ENCODE measurements at places on chromosomes 7 and 10.

DNA sequence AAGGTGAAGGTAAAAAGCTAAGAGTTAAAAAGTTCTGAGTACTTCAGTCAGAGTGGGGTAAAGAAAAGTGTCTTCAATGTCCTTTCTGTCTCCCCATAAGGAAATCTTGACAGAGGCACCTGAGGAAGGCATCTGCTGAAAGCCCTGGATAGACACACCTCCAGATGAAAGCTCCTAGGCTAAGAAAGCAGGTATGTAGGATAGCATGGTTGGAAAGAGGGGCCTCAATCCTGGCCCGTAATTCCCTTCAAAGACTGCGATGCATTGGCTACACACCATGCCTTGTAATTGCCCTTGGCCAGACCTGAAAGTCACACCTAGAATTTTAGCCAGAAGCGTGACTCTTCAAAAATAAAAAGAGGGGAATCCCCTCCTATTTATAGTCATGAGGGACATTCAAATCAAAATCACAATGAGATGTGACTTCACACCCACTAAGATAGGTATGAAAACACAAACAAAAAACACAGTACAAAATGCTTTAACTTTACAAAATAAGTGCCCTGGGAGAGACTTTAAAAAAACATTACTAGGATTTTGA lies 809.7 kb downstream of the IPMK start:
- DNase-seq, result no peak

DNA sequence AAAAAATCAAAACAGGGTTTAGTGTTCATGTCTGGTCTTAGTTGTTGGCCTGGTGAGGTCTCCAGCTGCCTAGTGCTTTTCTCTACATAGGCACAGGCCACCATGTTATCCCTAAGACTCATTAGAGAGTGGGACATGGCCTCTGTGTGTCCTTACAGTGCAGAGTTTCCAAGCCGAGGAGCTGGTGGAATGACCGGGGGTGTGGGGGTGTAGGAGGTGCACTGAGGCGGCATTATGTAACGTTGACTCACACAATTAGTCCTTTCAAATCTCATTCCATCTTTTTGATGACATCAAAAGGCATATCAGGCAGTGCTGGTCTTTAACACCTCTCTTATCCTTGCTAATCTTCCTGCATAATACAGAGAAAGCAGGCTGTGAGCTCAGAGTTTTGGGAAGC lies 71.3 kb downstream of the MTPN start:
- DNase-seq, result no peak

DNA sequence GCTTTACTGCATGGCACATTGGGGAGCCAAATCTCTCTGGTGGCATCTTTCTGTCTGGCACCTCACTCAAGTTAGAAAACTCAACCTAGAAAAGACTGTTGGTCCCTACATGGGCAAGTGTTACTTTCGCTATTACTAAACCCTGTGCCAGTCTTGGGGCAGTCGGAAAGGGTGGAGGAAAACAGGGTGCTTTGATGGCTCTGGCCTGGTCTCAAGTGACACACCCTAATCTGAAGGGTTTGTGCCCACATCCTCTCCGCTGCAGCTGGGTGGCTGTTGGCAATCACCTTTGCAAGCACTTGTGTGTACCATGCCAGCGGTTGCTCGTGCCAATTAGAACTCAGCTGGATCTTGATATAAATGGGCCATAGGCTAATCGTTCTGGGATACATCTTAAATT lies 159.8 kb upstream of the ITGB1 start:
- DNase-seq, result no peak

DNA sequence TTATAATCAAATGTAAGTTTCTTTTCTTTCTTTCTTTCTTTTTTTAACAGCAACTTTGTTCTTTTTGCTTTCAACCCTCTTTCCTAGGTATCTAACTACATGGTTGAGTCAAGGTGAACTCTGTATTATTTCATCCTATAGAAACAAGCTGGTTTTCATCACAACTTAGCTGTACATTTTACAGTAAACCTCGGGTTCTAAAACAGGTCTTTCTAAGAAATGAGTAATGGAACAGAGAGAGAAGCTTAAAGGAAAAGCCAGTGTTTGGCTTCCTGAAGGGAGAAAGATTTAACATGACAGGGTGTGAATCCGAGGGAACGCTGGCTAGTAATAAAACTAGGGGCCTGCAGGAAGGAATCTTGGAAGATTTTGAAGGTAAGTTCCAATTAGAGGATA lies 143.4 kb upstream of the ITGB1 start:
- DNase-seq, result no peak

GRCh38 chr10:31134311-31134952 lies 102.8 kb upstream of the ZNF438 start:
- DNase-seq, result no peak

DNA sequence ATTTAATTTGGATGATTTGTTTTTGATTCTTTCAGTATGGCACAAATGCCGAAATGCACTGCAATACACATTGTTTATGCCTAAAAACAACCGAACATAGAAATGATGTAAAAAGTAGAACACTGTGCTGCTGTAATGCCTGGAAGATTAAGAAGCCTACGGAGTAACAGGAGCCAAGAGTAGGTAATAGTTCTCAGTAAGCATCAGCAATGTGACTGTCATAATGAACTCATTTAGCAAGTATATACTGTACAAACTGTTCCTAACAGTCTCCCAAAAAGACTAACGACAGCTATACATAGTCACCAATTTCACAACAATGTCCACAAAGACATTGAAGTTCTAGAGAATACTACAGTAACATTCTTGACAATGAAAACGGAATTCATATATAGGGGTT lies 19.0 kb upstream of the LAMB4 start:
- no peak for DNase-seq

DNA sequence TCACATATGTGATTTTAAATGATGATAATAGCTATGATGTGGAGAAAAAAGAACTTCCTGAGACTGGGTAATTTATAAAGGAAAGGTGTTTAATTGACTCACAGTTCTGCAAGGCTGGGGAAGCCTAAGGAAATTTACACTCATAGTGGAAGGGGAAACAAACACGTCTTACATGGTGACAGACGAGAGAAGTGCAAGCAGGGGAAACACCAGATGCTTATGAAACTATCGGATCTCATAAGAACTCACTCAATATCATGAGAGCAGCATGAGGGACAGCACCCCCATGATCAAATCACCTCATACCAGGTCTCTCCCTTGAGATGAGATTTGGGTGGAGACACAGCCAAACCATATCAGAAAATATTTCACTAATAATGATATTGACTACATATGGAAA lies 4.1 kb upstream of the LIPN start:
- no peak for DNase-seq

DNA sequence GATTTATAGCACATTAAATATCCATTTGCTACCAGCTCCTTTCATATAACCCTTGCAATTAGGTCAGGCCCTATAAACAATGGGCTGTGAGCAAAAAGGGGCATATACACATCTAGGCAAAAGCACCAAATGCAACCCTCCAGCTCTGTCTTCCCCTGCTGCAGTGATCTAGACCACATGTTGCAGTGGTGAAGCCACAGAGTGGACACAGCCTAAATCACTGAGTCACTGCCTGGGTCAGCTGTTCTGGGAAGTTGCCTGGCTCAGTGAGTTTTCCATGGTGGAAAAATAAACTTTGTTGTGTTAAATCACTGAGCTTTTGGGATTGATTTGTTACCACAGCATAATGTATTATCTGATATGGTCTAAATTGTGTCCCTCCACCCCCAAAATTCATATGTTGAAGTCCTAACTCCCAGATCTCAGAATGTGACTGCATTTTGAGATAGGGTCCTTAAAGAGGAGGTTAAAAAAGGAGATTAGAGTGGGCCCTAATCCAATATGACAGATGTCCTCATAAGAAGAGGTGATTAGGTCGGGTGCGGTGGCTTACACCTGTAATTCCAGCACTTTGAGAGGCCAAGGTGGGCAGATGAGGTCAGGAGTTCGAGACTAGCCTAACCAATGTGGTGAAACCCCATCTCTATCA lies 70.4 kb downstream of the ZFAND4 start:
- DNase-seq, result no peak

GRCh38 chr7:32164341-32164996 lies 94.3 kb upstream of the PDE1C start:
- DNase-seq, result no peak

DNA sequence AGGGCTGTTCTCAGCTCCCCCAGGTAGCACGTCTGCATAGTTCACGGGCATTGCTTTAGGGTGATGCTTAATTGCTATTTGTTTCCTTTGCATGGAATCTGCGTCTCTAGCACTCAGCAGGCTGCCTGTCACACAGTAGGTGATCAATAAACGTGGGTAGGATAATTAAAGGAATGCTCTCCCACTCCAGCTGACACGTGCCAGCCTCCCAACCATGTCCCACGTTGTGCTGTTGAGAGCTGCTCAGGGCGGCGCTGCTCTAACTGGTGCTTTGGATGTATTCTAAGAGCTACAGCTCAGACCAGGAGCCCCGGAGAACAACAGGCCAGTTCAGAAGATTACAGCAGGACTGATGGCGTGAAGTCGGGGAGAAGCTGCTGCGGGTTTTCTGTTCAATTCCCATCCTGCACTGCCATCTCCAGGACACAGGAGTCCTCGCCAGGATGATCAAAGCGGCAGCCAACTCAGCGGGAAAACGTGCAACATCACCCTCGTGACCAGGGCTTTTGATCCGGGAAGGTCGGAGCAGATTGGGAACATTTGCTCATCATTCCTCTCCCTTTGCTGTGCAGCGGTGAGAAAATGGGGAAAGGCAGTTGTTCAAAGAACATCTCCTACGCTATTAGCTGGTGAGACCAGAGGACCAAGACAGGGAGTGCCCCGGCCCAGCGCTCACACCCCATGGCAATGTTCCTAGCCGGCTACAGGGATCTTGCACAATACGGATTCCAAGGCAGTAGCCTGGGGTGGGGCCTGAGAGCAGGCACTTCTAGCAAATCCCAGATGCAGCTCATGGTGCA lies 50.5 kb upstream of the FOXK1 start:
- DNase-seq, result no peak

- no peak for DNase-seq
These were observed 118.5 kb downstream of the NKX6-2 start for GRCh38 chr10:132667342-132668047.

DNA sequence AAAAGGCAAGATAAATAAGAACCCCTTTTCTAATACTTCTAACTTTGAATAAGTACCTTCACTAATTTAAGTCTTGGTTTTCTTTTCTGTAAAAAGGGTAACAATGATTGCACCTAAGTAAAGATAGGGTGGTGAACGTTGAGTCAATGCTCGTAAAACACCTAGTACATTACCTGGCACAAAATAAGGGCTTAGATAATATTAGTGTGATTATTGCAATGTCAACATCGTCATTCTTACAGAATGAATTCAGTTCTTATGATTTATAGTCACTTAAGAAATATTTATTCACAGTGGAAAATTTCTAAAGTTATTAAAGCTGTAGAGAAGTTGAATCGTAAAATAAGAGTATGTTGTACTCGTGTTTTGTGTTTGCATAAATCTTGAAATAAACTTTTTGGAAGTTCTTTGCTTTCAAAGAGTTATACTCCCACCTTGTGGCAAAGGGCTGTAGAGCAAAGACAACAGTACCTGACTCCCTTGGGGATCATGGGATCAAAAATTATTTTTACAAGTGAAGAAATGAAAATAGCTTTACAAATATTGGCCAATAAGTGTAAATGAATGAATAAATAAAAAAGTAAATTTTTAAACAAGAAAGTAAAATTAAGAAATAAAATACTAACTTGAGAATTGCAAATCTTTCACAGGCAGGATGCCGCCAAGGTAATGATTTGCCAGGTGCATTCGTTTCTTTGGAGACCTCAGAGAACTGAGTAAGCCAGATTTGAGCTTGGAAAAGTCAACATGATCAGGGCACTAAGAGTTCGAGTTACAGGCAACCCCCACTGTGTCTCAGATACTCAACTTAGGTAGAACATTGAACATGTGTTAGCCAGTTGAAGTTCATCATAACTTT lies 285.8 kb upstream of the CACNA2D1 start:
- no peak for DNase-seq

GRCh38 chr7:130844811-130845580 lies 111.0 kb upstream of the KLF14 start:
- no peak for DNase-seq

DNA sequence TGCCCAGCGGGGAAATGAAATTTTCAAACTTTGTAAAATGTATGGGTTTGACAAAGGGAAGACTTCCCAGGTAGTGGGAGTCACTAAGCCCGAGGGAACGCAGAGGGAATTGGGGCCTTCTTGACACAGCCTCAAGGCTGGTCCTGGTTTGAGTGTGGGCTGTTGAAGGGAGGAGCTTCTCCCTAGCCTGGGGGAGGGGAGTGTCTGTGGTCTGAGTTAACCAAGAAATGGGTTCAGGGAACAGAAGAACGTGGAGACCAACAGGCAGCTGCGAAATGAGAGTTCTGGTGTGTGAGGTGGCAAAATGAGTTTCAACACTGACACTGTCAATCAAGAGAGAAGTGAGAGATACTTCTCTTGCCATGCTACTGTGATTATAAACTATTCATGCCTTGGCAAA lies 32.7 kb upstream of the BAMBI start:
- no peak for DNase-seq

DNA sequence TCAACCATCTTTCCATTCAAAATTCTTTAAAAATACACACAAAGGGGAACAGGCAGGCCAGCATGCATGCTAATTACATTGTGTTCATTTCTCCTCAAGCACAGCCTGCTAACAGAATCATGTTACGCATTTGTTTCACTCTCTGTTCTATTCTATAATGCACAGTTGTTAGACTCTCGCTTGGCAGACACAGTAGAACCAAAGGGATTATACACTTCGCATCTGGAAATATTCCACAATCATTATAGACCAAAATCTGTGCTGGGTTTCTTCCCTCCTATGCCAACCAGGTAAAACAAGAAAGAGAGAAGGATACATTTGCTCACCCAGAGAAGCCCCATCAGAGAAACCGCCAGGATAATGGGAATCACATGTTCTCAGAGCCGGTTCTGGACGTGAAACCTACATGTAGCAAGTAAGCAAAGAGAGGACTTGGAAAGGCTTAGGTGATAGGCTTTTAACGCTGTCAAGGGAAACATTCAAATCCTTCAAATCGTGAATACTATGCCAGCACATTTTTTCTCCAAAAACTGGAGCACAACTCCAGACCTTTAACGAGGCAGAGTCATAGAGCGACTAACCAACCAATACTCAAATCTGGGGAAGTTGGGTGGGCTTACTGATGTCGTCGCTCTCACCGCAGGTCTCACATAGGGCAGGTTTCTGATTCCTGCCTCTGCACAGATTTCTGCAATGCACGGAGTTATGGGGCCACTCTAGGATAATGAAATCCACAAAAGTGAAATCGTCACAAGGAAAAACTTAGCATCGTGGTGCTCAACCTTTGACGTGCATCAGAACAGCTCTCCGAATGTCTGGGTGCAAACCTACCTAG lies 380.5 kb upstream of the AUTS2 start:
- no peak for DNase-seq

DNA sequence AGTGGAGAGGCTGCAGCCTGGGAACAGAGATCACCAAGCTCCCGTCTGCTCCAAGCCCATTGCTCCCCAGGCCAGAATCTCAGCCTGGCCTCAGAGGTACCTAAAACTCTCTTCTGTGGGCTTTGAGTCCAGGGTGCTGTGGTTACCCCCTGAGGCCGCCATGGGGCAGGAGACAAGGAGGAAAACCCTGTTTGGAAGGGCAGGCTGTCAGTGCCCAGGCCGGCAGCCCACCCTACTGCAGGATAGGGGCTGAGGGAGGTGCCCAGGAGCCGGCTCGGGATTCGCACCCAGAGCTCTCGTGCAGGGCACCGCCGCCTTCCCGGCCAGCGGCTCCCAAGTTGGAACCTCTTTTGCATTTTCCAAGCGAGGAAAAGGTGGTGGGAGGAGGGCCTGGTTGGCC lies 24.5 kb downstream of the UNCX start:
- no peak for DNase-seq

- no peak for DNase-seq
These were observed 14.8 kb upstream of the AKR1C3 start for GRCh38 chr10:5079306-5079830.
